ENCODE measurements at places on chromosomes 5 and 9.

DNA sequence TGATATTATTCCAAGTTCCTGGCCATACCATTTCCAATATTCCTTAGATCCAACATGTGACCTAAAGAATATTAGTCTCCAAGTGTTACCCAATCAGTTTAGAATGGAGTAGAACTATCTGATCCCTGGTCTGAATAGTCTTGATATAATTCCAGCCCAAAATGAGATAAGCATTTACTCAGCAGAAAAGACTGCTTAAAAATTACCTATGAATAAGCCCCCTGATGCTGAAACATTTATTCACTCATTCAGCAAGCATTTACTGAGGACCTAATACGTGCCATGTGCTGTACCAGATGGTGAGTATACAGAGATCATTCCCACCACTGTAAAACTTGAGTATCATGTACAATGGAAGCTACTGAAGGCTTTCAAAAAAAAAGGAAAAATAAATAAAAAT, 157.0 kb downstream of the FAM114A2 start:
- DNase-seq: no peak

- DNase-seq: no peak
Measured at GRCh38 chr5:83472508-83473345, 1.2 kb downstream of the VCAN start.

- DNase-seq: no peak
Measured at GRCh38 chr5:133848341-133848811, 120.0 kb downstream of the C5orf15 start.

DNA sequence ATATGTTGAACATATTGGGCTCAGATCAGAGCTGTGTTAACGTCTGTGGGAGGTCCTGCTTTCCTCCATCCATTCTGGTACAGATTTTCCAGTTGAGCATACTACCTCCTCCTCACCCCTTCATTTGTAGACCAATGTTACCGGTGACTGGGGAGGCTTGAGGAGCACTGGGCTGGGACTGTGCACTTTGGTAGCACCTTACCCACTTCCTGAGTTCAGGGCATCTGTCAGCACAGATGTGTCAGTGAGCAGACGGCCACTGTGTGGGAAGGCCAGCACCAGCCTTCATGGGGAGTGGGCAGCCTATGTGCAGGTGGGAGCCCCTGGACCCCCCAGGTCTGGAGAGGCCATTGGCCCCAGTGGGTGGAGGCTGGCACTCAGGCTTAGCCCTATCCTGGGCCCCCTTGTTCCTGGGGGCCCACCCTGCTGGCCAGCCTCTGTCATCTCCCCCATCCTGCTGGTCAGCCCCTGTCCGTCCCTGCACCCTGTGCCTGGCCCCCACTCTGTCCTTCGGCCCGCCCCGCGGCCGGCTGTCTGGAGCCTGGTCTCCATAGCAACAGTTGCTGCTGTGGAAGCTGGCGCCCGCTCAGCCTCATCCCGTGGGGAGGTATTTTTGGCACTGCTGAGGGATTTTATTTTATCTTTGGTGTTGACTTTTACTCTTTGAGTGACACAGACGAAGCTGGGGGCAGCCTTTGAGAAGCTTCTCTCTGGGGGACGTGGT, 21.3 kb downstream of the WNK2 start:
- DNase-seq: no peak

DNA sequence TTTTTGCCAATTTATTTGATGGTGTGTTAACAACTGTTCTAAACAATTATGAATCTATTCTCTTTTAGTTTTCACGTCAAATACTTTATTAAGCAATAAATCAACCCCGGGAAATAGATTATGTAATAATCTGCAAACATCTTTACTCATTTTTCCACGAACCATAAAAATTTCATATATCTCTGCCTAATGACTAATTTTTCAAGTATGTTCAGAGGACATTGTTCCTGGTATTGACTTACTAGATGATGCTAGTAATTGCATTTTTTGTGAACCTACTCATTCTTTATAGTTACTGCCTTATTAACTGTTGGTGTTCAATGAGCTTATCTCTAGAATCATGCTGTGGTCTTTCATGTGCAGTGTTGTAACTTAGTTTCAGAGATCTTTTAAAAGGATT, 41.0 kb upstream of the FBN2 start:
- DNase-seq: peak; percentile 31

DNA sequence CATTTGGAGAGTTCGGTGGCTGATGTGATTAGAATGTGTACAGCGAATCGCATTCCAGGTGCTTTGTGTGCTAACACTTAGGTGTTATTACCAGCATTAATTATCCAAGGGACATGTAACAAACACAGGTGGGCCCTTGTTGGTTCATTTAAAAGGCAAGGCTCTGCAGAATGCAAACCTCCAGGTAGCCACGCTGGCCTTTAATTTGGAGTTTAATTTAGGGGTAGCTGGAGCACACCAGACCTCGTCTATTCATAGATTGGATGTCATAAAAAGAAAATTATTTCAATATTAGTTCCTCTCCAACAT, 191.1 kb downstream of the MAT2B start:
- DNase-seq: no peak

GRCh38 chr9:87569518-87569917, 71.9 kb downstream of the DAPK1 start:
- no peak for DNase-seq

GRCh38 chr9:124180557-124180956, 77.2 kb upstream of the NEK6 start:
- no peak for DNase-seq

DNA sequence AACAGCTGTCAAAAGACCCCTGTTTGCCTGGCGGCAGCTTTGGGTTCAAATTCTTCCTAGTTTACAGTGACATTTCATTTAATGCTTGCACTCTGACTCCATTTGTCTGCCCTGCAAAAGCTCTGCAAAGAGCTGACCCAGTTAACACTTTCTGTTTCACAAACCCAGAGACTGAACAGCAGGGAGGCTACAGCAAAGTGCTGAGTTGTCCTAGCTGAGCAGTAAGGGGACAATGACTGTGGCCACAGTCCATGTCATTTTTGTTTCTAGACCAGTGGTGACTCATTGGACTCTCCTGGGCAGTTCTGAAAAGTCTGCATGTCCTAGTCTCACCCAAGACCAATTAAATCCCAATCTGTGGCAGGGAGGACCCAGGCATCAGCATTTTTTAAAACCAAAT, 994.8 kb upstream of the WWC1 start:
- DNase-seq: no peak

- DNase-seq: peak; percentile 48
Measured at GRCh38 chr5:149500922-149501582, 50.2 kb downstream of the CSNK1A1 start.

DNA sequence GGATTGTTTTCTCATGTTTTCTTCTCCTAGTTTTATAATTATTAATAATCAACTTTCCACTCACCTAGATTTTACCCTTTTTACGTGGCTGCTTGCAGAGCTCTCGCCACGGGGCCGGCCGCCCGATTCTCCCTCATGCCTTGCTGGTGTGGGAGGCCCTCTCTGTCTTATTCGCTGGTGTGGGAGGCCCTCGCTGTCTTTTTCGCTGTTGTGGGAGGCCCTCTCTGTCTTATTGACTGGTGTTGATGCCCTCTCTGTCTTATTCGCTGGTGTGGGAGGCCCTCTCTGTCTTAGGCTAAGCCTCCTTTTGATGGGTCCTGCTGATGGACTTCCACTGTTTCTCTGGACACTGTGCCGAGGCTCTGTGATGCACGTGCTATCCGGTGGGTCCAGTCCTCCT, 161.3 kb upstream of the IRX2 start:
- DNase-seq: no peak

- no peak for DNase-seq
Measured at GRCh38 chr5:5666369-5666768, 243.9 kb downstream of the ICE1 start.

- DNase-seq: no peak
Measured at GRCh38 chr9:121300283-121301119, 32.5 kb downstream of the GSN start.

GRCh38 chr5:166430491-166431319, 1860.7 kb upstream of the WWC1 start:
- DNase-seq: no peak

DNA sequence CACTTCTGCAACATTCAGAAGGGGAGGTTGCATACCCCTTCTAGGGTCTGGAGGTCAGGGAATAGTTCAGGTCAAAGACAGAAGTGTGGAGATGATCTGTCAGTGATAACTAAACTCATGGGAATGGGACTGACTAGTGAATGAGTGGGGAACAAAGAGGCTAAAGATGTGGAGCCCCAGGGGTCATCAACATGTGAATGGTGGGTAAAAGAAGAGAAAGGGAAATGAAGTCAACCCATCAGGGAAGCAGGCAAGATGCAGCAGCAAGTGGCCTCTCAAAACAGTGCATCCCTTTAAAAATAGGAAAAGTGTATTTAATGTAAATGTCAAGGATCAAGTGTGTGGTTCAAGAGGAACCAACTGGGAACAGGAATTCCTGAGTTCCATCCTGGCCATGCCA, 69.9 kb downstream of the PLPPR1 start:
- no peak for DNase-seq

DNA sequence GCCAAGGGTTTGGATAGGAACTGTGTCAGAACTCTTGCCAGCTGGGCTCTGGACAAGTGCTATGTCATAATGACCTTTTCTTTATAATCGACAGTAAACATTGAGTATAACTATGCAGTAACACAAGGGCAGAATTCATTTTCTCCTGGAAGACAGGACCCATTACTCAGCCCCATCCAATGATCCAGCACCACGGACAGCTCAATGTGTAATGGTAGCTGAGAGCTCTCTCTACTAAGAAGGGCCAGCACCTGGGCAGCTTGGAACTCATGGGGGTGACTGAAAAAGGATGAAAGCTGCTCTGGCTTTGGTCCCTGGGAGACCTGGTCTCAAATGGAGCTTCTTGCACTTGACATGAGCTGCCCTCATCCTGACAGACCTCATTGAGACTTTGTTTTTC, 347.8 kb downstream of the TRIM32 start:
- peak; percentile 1 for DNase-seq

DNA sequence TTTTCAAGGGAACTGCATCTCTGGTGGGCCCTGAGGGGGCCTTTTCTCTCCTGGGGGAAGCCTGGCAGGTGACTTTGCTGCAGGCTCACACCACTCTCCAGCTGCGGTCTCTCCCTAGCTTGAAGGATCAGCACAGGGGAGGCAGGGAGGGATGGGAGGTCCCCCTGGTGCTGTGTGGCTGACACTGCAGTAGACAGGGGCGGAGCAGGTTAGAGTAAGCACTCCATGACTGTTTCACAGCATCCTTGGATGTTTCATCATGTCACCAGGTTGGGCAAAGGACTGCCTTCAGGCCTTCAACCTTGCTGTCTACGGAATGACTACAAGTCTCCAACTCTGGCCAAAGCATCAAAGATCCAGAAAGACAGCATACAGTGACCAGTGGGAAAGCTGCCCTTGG, 470.7 kb downstream of the CDK5RAP2 start:
- no peak for DNase-seq

GRCh38 chr9:128998462-128998861, 29.7 kb downstream of the SH3GLB2 start:
- DNase-seq: no peak

GRCh38 chr5:149828161-149829011, 98.3 kb downstream of the PPARGC1B start:
- peak; percentile 65 for DNase-seq

DNA sequence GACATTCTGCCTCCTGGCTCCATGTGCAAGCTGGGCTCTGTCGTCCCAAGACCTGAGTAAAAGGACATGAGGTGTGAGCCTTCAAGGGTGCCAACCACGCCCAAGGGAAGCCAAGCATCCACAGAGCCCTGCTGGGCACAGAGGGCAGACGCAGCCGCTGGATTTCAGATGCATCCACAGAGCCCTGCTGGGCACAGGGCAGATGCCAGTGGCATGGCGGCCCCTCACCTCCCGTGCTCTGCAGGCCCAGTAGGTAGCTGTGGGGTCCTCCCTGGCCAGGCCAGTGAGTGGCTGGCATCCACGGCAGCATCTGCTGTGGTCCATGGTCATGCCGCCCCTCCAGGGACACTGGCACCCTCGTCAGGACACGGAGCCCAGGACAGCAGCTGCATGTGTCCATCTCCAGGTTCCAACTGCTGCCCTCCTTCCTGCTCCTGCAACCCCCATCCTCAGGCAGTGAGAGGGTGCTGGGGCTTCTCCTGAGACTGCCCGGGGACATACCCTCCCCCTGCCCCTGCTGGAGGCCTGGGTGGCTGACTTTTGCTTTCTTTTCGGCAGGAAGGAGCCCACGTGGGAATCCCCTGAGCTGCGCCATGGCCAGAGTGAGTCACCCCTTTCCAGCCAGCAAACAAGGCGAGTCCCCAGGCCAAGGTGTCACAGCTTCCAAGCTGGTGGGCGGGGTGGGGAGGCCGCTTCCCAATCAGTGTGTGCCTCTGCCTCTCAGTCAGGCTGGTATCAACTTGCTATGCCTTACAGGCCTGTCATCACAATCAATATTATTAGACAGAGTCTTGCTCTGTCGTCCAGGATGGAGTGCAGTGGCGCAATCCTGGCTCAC, 4.0 kb upstream of the TRAF2 start:
- peak; percentile 63 for DNase-seq

DNA sequence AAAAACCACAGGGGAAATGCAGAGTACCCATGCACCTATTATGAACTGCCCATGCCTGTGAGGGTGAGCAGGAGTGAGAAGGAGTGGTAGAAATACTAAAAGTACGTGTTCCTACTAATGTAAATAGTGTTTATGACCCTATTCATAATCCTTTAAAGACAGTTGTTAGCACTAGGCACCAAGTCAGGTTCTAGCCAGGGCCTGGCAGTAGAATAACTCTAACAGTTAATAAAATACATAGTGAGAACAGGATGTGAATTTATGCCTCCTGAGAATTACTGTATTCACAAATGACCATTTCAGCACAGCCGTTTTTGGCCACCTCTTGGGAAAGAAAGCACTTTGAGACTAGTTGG, 103.2 kb upstream of the TARS1 start:
- DNase-seq: no peak

- DNase-seq: no peak
Measured at GRCh38 chr5:65978251-65978650, 51.9 kb downstream of the ERBIN start.

GRCh38 chr5:165397516-165397915, 1892.1 kb downstream of the MAT2B start:
- no peak for DNase-seq

- DNase-seq: no peak
Measured at GRCh38 chr9:91834740-91835139, 115.3 kb downstream of the ROR2 start.

GRCh38 chr9:92669527-92669889, 423 bp downstream of the IPPK start:
- DNase-seq: no peak

DNA sequence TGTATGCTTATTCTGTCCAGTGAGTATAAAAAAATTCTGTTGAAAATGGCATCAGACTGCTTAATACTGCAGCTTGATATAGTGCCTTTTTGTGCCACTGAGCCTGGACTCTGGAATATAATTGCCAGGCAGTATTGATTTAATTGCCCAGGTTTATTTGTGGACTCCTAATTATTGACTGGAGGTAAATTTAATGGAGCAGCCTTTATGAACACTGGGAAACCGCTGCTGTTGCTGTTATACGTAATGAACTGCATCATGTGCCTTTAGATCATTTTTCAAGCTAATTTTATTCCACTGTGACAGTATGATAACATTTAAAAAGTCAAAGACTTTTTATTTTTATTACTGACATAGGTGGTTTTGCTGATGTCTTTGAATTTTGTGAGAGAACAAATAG, 90.2 kb upstream of the SH3GL2 start:
- DNase-seq: no peak

GRCh38 chr9:90958328-90958727, 156.7 kb downstream of the SYK start:
- DNase-seq: no peak

GRCh38 chr9:13020146-13021040, 245.6 kb downstream of the LURAP1L start:
- DNase-seq: no peak

- no peak for DNase-seq
Measured at GRCh38 chr5:119243888-119244287, 111.9 kb upstream of the TNFAIP8 start.

- no peak for DNase-seq
Measured at GRCh38 chr9:132645306-132645705, 24.5 kb downstream of the DDX31 start.

Measured in kidney epithelial cell (primary cell).